ENCODE measurements at places on chromosomes 6 and 20. TPM values are rescaled to one million over a fixed set of nuclear protein-coding genes. Genes with fewer than 3 reads are reported as not detected.

- DNase-seq, result no peak
Measured at GRCh38 chr6:88612631-88613030, 350.8 kb downstream of the RNGTT start.

DNA sequence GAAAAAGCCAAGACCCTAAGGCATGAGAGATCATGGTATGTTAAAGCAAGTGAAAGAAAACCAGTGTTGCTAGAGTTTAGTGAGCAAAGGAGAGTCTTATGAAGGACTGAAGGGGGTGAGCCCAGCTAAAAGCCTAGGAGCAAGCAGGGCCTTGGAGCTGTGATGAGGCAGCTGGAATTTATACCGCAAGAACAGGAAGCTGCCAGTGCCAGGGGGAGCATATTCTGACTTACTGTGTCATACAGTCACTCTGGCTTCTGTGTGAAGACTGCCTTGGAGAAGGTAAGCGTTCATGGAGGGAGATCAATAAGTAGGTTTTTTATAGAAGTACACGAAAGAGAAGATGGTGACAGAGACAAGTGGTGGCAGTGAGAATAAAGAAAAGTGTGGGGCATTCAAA is 308.9 kb upstream of the THEMIS start:
- DNase-seq, result no peak

DNA sequence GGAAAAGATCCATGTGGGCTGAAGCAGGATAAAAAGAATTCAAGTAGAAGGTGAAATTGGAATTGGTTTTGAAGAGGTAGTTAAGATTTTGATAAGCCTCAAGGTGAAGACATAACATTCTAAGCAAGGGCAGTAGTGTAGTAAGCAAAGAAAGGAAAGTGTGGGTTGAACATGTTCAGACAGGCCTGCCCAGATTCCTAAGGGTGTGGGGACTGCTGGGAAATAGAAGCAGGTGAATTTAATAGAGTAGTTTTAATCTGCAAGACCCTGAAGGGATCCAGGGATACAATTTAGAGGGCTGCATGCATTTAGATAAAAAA is 19.1 kb downstream of the TAB2 start:
- no peak for DNase-seq

DNA sequence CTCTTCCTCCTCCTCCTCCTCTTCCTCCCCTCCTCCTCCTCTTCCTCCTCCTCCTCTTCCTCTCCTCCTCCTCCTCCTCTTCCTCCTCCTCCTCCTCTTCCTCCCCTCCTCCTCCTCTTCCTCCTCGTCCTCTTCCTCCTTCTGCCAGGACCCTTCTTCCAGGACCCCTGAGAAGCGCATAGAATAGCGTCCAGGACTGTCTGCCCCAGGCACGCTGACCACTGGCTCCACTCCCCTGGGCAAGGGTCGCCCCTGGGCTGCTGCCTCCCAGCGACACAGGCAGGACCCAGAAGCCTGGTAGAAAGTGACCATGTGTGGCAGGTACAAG is 42.4 kb upstream of the BHLHE23 start:
- no peak for DNase-seq

- no peak for DNase-seq
Measured at GRCh38 chr20:8166730-8167129, 34.7 kb downstream of the PLCB1 start.

DNA sequence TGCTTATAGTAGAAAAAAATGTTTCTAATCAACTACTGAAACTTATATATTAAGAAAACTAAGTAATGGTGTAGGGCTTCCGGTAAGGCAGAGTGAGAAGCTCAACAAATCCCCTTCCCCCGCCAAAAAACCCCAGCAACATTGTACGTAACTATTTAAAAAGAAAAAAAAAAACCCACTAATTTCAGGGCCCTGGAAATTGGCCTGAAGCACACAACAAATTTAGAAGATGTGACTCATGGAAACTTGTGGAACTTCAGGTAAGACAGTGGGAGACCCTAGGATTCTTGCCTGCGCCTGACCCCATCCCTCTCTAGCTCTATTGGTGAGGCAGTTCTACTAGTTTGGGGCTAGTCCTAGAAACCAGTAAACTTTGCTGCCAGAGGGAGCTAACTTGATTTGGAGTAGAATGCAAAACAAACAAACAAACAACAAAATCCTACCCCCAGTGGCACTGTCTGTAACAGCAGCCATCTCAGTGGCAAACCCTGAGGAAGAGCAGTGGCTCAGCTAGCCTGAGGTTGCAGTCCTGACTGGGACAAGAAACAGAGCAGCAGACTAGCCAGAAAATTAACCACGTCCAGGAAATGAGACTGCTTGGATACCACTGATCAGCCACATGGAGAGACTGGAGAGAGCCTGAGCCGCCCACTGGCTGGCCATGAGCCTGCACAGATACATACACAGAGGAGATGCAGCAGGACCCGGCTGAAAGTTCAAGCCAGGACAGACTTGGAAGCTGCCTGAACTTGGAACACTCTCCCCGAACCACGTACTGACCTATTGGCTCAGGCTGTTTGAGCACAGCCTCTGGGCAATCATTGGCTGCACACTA is 135.1 kb downstream of the TBXT start:
- DNase-seq, result no peak

- peak; percentile 49 for DNase-seq
Measured at GRCh38 chr6:51273228-51273961, 454.7 kb downstream of the TFAP2B start.

DNA sequence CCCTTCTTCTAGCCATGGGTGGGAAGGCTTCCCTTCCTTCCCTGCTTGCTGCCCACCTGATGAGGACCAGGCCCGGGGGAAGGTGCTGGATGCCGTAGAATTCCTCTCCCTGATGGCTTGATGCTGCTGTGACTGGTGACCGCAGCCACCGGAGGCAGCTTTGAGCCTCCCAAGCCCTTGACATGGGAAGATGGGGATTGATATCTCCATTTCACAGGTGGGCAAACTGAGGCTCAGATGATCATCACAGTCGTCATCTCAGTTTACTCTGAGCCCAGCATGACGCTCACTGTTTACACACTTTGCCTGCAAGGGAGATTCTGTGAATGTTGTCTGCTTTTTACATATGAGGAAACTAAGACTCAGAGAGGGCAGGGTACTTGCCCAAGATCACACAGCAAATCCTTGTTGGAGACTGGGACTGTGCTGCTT is 43.9 kb downstream of the SRC start:
- DNase-seq, result no peak

- DNase-seq, result no peak
Measured at GRCh38 chr6:97865612-97866011, 582.6 kb upstream of the MMS22L start.

DNA sequence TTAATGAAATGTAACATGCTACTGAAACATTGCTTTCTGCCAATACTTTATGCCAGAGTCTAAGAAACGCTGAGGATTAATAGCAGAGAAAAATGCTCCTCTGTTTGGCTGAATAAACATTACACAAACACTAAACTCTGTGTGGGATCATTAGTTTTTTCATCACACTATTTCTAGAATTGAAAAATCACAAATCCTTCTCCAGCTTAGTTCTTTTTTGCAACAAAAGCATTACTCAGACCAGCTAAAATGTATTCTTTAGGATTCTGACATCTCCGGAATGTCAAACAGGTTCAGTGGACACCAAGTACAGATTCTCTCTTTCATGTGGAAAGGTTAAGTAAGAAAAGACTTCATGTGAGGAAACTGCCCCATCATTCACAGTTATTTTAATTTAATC is 226.9 kb downstream of the SIM1 start:
- DNase-seq, result no peak

DNA sequence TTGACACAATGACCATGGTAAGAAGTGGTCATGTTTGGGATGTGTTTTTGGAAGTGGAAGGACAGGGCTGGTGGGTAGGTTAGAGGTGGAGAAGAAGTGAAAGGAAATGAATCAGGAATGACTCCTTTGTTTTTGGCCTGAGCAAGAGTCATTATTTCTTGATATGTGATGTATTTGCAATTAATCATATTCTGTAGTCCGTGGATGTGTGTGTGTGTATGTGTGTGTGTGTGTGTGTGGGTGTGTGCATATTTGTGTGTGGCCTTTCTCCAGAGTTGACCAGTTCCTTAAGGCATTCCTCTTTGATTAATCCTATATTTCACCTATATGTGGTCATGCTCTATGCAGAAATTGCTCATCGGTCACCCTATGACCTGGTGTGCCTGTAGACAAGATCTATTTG is 130.7 kb downstream of the UTRN start:
- DNase-seq, result no peak

DNA sequence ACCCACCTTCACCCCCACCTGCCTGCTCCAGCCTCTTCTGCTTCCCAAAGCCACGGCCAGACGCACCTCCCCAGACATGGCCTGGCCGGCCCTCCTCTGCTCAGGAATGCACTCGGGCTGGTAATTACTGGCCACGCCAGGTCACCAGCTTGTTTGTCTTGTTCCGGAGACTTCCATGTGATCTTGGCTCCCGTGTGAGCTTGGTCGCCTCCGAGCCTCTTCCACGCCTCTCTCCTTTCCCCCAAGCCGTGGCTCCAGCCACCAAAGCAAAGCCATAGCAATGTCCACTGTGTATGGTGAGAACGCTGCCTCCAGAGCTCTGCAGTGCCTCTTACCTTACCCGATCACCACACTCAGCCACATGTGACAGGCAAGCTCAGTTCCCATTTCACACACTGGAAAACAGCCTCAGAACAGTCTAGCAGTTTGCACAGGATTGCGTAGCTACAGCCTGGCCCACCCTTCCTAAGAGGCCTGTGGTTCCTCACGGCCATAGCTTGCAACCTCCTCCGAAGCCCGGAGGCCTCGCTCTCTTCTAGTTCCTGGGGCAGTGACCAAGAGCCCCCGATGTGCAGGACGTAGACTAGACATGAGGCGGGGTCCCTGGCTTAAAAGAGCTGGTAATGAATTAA is 48.1 kb upstream of the AFDN start:
- DNase-seq, result no peak

DNA sequence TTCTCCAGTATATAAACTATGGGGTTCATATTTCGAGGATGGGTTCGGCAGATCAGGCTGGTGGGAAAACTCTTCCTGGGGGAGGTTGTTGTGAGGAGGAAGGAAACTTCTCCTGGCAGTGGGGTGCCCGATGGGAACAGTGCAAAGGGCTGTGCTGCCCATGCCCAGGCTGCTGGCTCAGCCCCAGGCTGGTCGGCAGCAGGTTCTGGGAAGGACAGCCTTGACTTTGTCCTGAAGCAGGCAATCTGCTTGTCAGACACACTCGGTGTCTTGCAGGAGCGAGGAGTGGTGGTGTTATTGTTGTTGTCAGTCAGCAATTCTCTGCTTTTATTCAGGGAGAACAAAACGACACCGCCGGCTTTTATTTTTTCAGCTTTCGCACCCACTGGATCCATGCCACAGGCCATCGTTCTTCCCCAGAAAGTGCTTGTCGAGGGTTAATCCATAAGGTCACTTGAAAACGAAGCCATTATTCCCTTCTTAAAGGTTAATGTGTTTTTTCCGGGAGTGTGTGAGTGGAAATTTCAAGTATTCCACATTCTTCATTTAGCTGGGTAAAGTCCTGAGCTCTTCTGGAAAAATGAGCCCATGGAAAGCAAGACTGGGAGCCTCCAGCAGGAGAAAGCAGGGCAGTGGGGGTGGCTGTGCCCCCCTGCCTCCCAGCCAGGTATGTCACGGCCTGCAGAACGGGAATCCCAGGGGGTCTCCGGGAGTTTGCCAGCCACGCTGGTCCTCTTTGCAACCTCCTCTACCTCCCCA is 57.0 kb upstream of the STX16 start:
- no peak for DNase-seq

- DNase-seq, result no peak
Measured at GRCh38 chr6:131368198-131368911, 204.7 kb upstream of the ARG1 start.

DNA sequence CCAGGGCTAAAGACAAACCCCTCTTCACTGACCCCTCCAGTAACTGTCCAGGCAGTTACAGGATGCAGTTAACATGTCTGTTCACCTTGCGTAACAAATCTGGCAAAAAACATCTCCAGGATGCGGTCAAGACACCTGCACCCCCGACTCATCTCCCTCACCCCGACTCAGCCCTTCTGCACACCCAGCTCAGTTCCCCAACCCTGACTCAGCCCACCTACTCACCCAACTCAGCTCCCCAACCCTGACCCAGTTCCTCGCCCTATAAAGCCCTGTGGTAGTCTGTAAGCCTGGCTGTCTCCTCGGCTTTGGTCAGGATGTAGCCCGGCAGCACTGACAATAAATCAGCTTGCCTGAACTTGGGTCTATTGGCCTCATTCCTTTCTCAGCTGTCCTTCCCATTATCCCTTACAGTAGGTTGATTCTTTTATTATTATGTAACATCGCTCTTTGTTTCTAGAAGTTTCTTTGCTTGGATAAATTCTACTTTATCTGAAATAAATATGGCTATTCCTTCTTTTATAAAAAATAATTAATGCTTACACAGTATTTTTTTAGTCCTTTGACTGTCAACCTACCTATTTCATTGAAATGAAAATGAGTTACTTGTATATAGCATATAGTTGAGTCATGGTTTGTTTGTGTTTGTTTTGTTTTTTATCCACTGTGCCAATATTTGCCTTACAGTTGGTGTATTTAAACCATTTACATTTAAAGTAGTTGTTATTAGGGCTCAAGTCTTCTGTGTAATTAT is 12.9 kb upstream of the ADTRP start:
- no peak for DNase-seq

GRCh38 chr6:29723666-29724588 is 693 bp downstream of the HLA-F start:
- peak; percentile 62 for DNase-seq

RAD21L1 gene
- polyA plus RNA-seq, result not detected

GJA10 gene
- not detected for polyA plus RNA-seq

ADAM33 gene
- not detected for polyA plus RNA-seq

FOXF2 gene
- polyA plus RNA-seq, result not detected

OR14J1 gene
- polyA plus RNA-seq, result not detected

IL17F gene
- polyA plus RNA-seq, result not detected

CLPSL2 gene
- not detected for polyA plus RNA-seq

ZKSCAN3 gene
- polyA plus RNA-seq, result 1.6 TPM

FAM83C gene
- not detected for polyA plus RNA-seq
